Activated T-cell treated with anti-CD3 and anti-CD28 coated beads, Interleukin-2, amount 50 U/mL, for 24 hours (primary cell): ENCODE measurements at places on chromosomes 12 and 14.

DNA sequence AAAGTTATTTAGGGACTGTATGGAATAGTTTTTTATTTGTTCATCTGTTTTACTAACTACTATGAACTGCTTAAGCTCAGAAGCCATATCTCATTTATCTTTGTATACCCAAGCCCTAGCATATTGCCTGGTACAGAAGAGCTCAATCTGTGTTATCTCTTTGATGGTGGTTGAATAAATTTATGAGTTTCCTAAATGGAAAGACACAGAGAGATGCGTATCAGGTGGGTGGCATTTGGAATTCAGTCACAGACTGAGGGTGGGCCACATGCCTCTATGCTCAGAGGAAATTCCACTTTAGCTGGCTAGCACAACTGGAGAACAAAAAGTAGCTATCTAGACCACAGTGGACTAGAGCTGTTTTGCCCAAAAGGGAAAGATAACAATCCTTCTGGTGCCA lies 145.5 kb downstream of the SLC6A15 start:
- DNase-seq = no peak

- DNase-seq = no peak
These were observed 15.7 kb downstream of the SPX start for GRCh38 chr12:21541773-21542172.

DNA sequence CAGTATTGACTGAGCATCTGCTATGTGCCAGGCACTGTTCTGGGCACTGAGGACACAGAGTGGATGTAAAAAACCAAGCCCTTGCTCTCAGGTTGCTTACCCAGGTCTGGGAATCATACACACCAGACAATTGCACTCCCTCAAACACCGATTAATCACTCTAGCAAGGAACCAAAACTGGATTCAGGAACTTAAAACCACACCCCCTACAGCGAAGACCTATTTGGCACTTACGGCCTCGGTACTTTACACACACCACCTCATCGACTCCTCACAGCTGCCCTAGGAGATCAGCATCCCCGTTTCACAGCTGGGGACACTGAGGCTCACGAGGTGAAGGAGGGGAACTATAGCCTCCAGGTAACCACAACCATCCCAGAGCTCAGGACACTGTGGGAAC lies 1.6 kb downstream of the GLTP start:
- DNase-seq = no peak

GRCh38 chr14:53979747-53980642 lies 23.4 kb upstream of the BMP4 start:
- no peak for DNase-seq

DNA sequence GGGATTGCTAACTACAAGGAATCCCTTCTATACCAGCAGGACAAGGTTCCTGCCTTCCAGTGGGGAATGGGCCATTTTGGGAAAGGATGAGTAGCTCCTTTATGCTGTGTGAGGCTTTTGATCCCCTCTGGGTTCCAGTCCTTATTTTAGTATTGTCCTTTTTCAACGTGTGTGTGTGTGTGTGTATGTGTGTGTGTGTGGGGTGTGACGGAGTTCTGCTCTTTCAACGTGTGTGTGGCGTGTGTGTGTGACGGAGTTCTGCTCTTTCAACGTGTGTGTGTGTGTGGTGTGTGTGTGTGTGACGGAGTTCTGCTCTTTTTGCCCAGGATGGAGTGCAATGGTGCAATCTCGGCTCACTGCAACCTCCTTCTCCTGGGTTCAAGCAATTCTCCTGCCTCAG lies 27.4 kb downstream of the RAB35 start:
- no peak for DNase-seq

DNA sequence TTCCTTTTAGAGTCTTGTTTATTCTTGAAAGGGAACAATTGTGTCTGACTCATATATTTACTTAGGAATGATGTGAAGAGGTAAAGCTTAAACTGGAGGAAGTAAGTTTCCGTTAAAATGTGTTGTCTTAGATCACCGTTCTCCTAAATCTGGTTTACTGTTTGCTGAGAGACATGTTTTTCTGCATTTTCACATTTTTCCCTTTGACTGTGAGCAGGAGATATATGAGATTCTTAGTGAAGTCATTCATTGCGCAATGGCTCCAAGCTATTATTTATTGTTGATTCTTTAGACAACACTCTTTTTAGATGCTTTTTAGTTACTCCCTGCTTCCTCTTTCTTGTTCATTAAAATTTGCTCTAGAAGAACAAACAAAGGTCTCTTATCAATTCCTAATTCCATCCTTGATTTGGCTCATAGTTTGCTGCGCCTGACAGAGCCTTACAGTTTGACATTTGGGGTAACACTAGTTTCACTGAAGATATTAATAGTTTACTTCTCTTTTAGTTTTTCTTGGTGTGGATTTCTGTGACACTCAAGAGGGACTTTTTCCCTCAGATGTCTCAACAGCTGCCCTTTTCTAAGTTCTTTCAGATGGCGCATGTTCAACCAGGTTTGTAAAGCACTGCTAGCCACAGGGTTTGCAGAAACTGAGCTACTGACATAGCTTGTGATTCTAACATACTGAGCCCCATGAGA lies 11.4 kb downstream of the CLECL1 start:
- DNase-seq = no peak

DNA sequence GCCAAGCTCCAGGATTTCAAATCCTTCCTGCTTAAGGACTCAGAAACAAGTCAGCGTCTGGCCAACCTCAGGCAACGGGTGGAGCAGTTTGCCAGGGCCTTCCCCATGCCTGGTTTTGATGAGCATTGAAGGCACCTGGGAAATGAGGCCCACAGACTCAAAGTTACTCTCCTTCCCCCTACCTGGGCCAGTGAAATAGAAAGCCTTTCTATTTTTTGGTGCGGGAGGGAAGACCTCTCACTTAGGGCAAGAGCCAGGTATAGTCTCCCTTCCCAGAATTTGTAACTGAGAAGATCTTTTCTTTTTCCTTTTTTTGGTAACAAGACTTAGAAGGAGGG lies 4.7 kb downstream of the SHMT2 start:
- no peak for DNase-seq

DNA sequence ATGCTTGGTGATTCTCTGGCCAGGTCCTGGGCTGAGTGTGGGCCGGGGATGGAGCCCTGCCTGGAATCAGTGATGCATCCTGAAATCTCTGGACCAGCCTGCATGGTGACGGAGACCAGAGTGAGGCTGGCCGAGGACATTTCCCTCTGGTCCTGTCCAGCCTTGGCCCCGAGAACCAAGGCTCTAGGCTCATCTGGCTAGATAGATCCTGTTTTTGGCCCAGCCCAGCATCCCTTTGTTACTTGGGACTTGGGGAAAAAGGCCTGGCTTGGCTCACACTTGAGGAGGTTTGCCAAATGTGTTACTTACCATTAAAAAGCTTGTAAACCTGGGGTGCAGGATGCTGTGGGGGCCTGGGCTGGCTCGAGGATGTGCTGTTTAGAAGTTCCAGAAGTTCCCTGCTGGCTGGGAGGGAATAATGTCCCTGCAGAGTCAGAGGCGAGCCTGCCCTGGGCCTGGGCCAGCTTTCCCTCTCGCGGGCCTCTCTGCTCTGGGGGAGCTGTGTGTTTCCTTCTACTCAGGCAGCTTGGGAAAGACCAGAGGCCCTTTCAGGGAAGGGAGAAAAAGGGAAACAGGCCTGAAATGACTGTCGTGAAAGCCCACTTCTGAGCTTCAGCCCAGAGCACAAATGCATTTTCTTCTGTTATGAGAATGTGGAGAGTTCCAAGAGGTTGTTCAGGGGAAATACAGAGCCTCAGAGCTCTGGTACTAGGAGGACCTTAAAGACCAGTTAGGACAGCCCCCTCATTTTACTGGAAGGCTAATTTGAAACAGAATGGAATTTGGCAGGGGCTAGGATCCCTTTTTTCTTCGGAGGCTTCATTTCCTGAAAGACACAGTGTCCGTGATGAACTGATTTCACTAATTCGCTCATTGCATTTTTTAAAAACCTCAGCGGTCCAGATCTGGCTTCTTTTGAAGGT lies 47.2 kb upstream of the CTDSP2 start:
- DNase-seq = no peak

DNA sequence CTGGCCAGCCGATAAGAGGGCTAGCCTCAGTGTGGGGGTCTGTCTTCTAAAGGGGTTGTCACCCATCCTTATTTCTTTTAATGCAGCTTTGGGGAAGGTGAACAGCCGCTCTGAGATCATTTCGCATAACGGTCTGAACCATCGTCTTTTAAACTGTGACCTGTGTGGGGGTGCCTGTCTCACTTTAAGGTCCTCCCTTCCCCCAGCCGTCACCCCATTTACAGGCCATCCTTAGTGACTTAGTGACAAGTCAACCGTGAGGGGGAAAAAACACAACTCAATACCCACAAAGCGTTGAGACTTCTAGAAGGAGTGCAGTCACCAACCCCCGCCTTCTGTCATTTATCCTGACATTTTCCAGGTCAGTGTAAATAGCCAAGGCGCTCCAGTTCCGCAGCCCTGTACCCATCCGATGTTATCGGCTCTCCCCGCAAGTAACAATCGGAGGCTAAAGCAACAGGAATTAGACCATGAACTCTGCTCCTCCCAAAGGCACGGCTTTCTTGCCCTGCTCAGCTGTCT lies 505 bp upstream of the DENND5B start:
- DNase-seq = peak; percentile 31

GRCh38 chr12:43271659-43272058 lies 280.3 kb downstream of the ADAMTS20 start:
- DNase-seq = no peak

GRCh38 chr14:78154827-78155226 lies 15.3 kb upstream of the NRXN3 start:
- no peak for DNase-seq

DNA sequence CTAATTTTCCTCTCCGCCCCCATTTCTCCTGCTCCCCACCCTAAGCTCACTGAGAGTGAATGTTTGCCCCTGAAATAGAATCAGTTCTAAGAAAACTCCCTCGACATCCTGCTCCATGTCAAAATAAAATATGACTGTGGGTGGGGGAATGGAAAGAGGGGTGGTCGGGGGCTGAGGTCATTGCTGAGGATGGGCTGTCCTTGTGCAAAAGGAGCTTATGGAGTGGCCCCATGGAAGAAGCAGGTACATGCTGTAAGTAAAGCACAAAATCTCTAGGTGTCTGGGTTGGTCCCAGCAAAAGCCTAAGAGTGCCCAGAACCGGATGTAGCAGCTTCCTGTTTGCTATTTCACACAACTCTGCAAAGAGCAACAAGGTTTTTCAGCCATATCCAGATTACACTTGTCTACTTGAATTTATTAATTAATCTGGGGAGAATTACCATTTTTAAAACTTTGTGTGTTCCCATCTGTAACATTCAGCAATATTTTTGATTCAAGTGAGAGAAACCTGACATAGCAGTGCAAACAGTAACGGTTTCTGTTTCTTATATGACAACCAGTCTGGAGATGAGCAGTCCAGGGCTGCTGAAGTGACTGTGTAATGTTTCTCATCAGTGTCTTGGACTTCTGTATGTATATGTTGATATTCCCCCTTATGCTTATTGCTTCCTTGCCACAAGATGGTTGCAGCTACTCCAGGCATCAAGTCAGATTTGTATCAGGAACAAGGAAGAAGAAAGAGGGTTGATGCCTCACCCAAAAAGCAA lies 40.4 kb upstream of the GZMB start:
- peak; percentile 66 for DNase-seq

DNA sequence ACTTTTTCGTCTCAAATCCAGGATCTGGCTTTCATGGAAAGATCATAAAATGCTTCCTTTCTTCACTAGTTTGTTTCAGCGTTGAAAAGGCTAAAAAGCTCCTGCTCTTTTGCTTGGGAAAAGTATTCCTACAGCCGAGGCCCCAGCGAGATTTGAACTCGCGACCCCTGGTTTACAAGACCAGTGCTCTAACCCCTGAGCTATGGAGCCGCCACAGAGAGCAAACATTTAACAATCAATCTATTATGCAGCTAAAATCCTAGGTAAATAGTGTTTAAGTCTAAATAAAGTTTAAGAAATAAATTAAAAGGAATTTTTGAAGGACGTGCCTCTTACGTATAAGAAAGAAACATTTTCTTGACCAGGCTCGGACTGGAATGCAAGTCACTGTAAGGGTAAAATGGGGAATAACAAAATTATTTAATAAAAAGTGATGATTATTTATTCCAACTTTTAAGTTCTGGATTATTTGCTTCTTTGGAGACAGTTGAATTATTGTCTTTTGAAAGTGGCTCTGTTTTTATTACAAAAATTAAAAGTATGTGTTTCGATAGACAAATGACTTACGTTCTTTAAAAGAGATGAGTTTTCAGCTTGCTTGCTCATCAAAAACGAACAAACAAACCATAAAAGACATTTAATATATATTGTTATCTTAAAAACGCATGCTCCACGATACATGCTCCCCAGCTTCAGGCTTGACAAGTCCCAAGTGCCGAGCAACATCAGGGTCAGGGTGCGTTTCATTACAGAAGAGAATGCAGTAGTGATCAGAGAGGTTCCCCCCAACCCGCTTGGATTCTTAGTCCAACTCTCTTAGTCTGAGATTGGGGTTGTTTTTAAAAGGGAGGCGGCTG lies 10.2 kb downstream of the OR6S1 start:
- DNase-seq = peak; percentile 72

DNA sequence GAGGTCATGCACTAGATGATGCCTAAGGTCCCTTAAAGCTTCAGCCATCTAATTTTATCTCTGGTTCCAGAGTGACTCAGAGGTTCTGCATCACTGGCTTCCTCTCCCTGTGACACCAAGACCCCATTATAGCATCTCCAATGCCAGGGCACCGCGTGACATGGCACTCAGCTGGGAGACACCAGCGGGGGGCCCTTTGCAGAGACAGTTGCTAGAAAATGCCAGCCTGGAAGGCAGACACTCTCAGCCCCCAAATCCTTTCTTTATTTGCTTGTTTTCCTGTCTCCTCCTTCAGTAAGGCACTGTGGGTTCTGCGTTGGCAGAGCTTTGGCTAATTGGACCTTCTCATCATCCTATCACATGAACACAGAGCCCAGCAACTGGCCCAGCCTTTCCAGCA lies 123.5 kb upstream of the VRK1 start:
- DNase-seq = no peak

- DNase-seq = no peak
These were observed 4.3 kb downstream of the NFE2 start for GRCh38 chr12:54296393-54297099.

GRCh38 chr12:13288937-13289652 lies 92.6 kb downstream of the EMP1 start:
- DNase-seq = no peak

- no peak for DNase-seq
These were observed 96.8 kb downstream of the PPHLN1 start for GRCh38 chr12:42422785-42423184.

DNA sequence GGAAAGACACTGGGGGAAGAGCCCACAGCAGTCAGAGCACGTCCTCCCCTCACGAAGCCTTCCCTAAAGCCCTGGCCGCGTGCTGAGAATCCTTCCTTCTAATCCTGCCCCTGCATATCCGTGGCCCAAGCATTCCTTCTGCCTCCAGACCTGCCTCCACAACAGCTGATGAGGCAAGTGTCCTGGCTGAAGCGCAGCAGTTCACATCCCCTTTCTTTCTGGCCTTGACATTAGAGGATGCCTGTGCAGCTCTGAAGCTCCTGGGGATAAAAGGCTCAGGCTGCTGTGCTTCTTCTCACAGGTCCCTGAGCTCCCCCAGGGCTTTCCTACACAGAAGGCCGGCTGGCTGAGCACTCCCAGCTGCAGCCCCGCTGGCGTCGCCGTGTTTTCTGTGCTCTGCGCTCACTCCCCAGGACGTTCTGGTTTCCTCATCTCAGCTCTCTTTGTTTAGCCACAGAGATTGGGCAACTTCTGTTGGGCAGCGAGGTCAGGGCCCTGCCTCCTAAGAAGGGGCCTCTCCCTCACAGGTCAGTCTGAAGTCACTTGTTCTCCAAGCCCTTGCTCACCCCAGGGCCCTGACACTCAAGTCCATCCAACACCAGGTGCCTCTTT lies 45.8 kb downstream of the NINJ2 start:
- DNase-seq = peak; percentile 15

GRCh38 chr14:69941768-69942742 lies 62.8 kb downstream of the SMOC1 start:
- no peak for DNase-seq

GRCh38 chr14:71554323-71554722 lies 377.9 kb upstream of the RGS6 start:
- no peak for DNase-seq
